Coronary artery (tissue), 2 donors: ENCODE measurements at places on chromosomes 1 and 21.

- peak; percentile 85 for DNase-seq
Observed at GRCh38 chr1:243848858-243849420, 1.1 kb downstream of the AKT3 start.

DNA sequence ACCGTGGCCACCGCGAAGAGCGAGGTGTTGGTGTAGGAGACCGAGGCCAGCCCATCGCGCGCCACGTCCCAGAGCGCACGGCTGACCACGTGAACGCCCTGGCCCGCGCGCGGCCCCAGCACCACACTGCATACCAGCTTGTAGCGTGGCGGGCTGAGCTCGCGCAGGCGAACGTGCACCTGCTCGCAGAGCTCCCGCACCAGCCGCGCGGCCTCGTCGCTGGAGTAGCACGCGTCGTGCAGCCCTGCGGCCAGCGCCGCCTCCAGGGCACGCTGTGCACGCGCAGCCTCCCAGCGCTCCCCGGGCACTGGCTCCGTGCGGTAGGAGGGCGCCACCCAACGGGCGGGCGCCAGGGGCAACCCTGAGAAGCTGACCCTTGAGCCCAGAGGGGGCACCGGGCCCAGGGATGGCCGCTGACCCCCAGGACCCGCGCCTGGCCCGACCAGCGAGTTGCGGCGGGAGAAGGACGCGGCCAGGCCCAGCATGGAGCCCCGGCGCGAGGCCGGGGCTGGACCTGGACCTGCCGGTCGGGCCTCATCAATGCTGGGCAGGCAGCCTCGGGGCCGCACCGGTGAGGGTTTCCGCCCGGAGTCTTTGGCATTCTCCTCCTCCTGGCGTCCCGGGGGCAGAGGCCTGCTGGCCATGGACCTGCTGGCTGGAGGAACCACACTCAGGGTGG is 987 bp downstream of the DYNLT4 start:
- DNase-seq: peak; percentile 79

DNA sequence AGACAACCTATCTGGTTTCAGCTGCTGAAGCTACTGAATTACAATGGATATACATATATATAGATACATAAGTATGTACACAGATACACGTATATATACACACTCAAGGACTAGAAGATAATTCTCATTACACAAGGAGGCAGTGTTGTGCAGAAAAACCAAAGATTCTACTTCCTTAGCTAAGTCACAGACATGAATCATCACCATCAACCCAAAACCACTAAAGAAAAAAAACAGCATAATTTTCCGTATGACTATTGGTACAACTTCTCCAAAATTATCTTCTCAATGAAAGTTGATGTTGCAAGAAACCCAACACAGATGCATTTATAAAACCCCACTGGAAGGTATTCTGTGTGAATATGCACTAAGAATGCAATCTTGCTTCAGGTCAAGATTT is 36.8 kb upstream of the RPF1 start:
- DNase-seq: no peak

GRCh38 chr1:67616394-67616985 is 68.5 kb upstream of the GADD45A start:
- DNase-seq: no peak

GRCh38 chr21:29007810-29008209 is 11.3 kb downstream of the RWDD2B start:
- no peak for DNase-seq

- DNase-seq: no peak
Observed at GRCh38 chr1:9784508-9785133, 39.1 kb downstream of the CLSTN1 start.

GRCh38 chr1:220690140-220691052 is at the start of gene C1orf115:
Gene C1orf115 (plus strand): TSS chr1:220690363. CDS start chr1:220690403, 40 bp downstream.
- DNase-seq: peak; percentile 83
